ENCODE measurements at places on chromosomes 13 and 19.
A peak's percentile ranks its signal among the peaks of the same experiment; 100 is the strongest.

DNA sequence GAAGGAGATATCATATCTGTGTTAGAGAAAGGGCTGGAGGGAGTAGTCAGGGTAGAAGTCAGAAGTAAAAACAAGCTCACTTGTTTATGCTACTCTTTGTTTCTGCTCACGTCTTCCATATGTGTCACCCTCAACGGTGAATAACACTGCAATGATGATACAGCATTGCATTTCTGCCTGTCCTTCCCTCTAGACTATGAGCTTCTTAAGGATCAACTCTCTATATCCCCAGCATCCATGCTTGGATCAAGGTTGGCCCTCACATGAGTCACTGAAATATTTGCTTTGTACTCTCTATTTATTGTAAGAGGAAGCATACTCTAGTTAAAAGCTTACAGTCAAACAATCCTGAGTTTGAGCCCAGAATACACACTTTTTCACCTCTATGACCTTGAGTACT, 406.0 kb downstream of the RFC3 start:
- no peak for DNase-seq

GRCh38 chr13:65597839-65598818, 1632.0 kb downstream of the PCDH9 start:
- DNase-seq: peak; percentile 71

GRCh38 chr13:73228546-73228945, 169.7 kb downstream of the KLF5 start:
- DNase-seq: no peak

DNA sequence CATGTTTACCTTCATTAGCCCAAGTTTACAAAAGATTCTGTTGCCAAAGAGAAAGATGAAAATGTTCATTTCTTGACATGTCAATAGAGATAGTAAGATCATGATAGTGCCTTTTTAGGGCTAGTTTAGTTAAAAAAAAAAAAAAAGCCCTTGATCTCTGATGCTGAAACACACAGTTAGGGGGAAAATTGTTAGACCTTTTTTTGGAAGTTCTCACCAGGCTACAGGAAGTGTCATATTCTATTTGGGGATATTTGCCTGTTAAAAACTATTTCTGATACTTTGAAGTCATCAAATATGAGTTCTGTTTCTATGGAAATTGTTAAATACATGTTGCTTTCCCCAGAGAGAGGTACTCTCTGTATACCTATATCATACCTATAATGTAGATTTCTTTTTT, 21.6 kb downstream of the SLAIN1 start:
- DNase-seq: no peak

DNA sequence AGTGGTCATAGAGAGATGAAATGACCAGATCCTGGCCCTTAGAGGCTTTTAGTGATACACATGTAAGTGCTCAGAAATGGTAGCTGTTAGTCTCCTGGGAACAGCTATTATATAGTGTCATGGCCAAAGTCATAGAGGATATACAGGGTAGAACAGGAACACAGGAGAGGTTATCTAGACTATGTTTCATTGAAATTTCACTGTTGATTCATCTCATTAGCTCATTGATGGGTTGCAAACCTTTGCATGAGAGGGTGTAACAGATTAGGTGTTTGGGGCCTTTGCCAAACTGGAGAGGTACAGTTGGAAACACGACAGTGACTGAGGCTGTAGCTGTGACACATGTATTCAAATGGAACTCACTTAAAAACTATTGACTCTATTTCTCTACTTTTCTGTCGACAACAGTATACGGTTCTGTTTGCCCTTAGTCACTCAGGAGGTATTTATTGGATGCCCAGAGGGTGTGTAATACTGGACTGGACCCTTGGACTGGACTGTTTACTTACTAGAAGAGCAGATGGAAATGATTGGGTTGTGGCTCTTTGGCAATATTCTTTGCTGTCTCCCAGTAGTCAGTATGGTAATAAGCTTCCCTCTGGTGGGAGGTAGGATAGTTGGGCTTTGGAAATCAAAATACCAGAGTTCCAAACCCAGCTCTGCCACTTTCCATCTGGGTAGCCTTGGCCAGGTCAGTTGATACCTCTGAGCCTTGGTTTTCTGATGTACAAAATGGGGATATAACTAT, 29.8 kb downstream of the ARHGAP35 start:
- peak; percentile 80 for DNase-seq

GRCh38 chr19:49326165-49326704, 1.2 kb upstream of the SLC6A16 start:
- no peak for DNase-seq

DNA sequence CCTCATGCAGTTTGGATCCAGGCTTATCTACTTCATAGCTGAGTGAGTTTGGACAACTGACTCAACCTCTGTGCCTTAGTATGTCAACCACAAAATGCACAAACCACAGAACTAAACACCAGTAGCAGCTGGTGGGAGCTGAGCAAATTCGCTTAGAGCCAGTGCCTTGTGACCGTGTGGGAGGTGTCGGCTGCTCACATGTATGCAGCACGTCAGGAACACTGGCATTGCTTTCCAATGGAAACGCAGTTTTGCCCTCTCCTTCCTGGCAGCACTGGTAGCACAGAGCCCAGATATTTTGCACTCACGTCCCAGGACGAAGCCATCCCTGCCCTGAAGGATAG, 8.3 kb upstream of the NTN5 start:
- no peak for DNase-seq

DNA sequence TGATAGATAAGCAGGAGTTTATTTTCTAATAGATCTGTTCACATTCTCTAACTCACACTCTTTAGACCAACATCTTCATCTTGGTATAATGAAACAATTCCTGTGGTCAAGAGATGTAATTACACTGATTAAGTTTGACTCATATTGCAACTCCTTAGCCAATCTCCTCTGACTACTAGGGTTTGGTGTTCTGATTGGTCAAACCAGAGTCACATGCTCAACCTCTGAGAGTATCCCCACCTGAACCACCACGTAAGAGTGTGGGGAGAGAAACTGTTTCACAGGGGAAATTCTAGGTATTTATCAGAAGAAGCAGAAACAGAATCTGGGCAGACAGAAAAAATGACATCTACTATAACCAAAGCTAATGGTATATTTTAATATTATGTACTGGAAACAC, 42.4 kb downstream of the UQCRFS1 start:
- no peak for DNase-seq

GRCh38 chr19:38648769-38649304, 1.4 kb downstream of the ACTN4 start:
- no peak for DNase-seq

DNA sequence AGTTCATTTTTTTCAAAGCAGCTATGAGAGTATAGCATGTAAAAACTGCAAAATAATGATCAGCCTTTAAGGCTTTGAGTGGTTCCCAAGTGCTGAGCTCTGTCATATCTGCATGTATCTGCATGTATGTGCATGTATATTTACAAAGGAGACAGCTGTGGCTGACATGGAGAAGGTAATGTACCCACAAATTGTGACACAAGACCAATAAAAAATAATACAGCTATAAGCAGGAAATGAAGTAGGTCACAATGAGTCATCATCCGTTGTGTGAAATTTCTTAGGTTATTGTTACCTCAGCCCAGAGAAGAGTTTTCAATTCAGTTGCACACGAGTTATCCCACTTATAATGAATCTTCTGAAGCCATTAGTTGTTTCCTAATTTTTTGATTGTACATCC, 60.9 kb upstream of the MED4 start:
- DNase-seq: no peak

DNA sequence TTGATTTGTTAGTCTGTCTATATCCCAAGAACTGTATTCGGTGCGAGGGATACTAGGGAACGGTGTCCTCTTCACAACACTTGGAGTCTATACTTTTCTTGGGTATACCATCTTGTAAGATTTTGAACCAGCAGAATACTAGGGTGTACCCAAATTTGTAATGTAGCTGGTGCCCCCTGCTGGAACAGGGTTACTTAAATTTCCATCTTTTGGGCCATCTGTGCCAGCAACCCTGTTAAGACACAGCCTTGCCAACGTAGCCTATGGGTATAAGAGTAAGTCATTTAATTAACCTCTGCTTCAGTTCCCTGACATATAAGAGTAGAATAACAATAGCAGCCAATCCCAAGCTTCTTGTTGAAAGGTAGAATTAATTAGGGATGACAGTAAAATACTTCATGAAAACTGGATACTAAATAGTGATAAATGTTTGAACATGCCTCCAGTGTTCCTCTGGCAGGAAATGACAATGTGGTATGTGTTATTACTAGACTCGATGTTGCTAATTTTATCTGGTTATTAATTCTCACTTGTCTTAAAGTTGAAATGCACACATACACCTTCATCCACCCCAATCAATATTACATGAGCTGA, 607.6 kb downstream of the FGF9 start:
- no peak for DNase-seq

- no peak for DNase-seq
Observed at GRCh38 chr13:24066405-24067295, 93.9 kb upstream of the SPATA13 start.

DNA sequence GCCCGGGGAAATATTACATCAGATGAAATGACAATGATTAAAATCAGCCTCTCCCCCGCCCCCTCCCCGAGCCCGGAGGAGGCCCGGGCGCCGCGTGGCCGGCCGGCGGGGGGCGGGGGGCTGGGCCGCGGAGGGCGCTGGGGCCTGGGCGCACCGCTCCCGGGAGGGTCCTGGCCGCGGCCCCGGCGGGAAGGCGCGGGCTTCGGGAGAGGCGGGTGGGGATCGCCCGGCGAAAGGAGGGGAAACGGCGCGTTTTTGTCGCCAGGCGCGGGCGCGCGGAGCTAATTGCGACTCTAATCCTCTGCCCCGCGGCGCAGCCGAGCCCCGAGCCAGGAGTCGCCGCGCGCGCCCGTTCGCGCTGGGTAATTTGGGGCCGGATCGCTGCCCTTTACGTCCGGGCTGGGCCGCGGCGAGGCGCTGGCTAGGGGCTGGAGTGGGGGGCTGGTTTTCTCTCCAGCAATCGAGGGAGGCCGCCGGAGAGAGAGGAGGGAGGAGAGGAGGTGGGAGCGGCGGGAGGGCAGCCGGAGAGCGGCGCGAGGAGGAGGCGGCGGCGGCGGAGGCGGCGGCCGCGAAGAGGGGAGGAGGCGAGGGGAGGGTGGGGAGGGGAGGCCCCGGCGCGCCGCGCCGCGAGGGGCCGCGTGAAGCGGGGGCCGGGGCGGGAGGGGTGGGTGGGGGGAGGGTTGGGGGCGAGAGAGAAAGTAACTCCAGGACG, at the start of gene KCTD15:
TSS of gene KCTD15 (plus strand) at position 707 of the 712 bp plus-strand sequence. CDS start 3,585 bp downstream, outside the sequence.
- no peak for DNase-seq

GRCh38 chr13:44063881-44064280, 184.2 kb downstream of the LACC1 start:
- DNase-seq: no peak

DNA sequence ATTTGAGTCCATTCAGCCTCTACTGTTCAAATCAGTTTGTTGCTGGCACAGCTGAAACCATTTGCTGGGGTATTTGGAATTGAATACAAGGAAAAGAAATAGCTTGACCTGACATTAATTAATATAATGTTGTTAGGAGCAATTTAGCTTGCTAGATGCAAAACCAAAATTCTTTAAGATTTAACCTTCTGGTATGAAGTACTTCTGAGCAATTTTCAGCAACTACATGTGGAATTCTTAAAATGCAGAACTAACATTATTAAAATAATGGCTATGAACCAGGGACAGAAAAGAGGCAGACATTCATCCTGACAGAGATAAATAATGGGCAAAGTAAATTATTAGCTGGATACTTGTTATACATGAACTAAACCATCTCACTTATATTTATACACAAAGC, 160.0 kb upstream of the MIR17HG start:
- no peak for DNase-seq

DNA sequence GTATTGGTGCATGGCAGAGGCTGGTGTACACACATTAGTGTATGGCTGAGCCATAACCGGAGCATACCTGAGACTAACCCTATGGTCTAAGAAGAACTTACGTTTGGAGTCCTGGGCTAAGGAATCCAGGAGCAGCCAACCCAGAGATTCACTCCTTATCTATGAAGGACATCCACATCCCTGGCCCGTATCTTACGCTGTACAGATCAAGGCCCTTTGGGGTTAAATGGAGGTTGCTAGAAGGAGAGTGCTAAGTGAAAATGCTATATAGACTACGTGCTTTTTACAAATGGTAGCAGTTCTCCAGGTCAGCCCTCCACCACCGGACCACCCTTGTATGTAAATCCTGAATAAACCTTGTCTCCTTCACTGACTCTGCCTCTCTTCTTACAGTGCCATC, 1.9 kb upstream of the SUGT1 start:
- DNase-seq: no peak

- no peak for DNase-seq
Observed at GRCh38 chr13:48112896-48113755, 18.2 kb upstream of the MED4 start.

DNA sequence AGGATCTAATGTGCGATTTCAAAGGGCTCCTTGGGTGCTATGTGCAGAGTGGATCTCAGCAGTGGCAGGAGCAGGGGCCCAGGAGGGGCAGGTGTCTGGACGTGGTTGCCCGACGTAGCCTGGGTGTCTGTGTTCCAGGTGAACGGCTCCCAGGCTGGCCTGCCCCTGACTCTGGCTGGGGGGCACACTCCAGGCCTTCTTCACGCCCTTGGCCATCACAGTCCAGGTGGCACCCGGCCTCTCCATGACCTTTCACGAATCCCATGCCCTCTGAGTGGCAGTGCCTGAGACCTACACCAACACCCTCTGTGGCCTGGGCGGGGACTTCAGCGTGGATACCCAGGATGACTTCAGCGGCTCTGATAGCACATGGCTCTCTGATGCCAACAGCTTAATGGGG, 11.3 kb upstream of the FXYD3 start:
- no peak for DNase-seq

DNA sequence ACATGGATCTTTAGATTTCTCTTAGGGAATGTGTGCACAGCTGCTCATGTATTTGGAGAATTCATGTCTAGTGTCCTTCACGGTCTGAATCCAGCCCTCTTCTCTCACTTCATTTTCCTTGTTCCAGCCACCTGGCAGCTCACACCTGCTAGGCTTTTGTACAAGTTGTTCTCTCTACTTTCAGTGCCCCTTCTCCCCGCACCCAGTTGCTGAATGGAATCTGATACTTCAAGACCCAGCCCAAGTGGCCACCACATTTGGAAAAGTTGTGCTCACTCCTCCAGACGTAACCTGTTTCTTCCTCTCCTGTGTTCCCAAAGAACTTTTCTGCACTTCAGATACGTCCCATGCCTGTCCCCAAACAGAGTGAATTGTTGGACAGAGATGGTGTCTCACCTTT, 235.6 kb downstream of the SHISA2 start:
- no peak for DNase-seq

- DNase-seq: no peak
Observed at GRCh38 chr19:44112802-44113137, 429 bp upstream of the ZNF225 start.
